Activated CD4-positive, alpha-beta T cell treated with anti-CD3 and anti-CD28 coated beads, Interleukin-2, amount 50 U/mL, for 1 hour (primary cell): ENCODE measurements at places on chromosomes 12 and 14.

DNA sequence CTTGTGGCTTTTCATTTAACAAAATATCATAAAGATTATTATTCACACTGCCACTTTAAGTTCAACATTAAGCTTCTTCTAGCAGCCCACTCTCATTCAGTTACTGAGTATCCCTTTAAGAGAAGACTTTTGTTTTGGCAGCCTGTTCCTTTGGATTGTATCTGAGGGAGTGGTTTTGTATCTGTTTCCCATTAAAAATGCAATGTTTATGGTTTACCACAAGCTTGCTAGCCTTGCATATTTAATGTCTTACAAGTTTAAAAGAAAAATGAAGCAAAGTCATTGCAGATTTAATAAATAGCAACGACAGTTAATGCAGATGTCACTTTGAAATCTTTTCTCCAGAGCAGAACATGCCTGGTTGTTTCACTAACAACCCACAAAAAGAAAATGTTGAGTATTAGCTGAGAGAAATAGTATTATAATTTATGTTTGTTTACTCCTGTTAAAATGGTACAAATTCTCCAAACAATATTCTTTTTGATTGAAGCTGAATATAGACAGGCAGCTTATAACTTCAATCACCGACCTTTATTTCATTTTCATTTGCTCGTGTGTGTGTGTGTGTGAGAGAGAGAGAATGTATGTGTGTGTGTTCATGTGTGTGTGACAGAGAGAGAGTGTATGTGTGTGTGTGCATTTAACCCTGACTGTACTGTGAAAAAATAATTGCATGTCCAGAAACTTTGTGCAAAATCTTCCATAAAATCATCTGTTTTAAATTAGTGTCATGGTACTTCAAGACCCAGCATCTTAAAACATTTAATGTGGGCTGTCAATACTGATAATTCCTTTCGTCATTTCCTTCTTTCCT, 1.8 kb downstream of the DCN start:
- no peak for DNase-seq

GRCh38 chr14:88352698-88353097, 29.6 kb upstream of the KCNK10 start:
- no peak for DNase-seq

DNA sequence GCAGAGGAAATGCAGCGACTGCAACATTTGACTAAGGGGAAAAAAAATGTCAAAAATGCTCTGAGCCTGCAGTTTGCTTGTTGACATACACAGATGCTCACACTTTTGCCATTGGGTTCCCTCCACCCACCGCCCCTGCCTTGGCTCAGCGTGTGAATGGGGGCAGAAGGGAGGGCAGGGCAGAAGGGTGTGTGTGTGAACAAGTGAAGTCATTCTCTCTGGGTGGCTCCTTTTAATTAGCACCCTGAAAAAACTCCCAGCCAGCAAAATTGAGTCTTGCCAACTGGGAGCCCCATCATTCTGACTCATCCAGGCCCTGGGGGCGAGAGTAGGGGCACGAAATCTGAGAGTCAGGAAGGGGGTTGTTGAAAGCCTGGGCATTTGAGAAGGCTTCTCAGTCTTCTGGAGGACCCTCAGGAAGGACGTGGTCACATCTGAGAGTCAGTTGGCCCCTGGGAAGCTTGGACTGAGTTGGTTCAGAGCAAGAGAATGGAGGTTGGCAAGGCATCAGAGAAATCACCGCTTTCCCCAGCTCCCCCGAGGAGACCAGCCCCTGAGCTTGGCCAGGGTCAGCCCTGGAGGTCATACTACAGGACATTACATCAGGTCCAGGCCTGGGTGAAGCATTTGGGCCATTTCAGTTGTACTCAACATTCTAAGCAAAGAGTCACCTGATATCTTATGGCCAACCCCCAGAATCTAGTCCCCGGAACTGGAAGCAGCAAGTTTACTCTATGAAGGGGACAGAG, 22.7 kb upstream of the KRT78 start:
- DNase-seq = no peak

DNA sequence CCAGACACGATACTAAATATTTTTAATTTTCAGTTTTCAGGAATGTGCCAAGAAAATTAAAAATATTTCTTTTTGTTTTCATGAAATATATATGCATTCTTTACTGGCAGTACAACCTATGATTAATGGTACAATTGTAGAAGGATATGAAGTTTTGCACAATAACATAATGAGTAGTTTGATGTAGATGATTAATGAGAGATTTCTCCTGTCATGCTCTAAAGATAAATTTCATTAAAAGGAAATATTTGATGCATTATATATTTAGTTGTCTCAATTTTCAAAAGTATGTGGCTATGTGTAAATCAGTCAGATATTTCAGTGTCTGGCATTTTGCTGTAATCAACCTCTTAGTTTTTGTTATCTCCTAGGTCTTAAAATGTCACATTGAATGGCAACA, 940.2 kb upstream of the MDGA2 start:
- DNase-seq = no peak

- DNase-seq = no peak
Observed at GRCh38 chr14:76848879-76849278, 22.7 kb downstream of the LRRC74A start.

- no peak for DNase-seq
Observed at GRCh38 chr12:92334552-92334951, 188.9 kb upstream of the BTG1 start.
